ENCODE measurements at places on chromosomes 4 and X.

GRCh38 chr4:185480016-185480732 lies 8.6 kb upstream of the CCDC110 start:
- no peak for DNase-seq

DNA sequence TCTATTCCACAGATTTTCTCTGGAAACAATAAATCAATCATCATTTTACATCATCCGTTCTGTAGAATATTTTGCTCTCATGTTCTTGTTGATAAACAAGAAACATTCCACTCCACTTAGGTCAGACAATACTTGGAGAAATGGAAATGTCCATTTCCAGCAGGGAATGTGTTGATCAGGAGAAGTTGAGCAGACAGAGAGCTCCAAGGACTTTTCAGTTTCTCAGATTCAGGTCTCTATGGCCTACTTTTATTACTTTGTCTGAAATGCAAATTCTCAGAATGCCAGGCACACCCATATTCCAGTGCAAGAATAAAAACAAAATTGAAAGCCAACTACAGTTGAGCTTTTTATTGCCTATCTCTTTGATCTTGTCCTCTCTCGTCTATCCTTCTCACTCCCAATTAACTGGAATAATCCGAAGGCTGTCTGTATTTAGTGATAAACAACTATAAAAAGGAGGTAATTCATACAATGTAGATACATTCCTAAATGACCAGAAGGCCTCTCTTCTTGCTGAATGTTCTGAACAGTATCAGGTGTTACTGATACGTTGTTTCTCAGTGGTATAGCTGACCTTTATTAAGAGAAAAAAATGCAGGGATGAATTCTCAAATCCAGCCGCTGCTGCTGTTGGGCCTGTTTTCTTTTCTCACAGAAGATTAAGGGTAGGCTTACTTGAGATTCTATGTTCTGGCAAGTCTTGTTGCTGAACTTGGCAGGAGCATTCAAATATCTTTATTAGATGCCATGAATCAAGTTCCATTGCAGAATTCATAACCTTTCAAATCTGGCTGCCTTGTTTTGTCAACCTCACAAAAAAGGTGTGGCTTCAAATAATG lies 72.1 kb downstream of the HPGD start:
- peak; percentile 21 for DNase-seq

GRCh38 chrX:38126179-38126578 lies 94.5 kb downstream of the SRPX start:
- no peak for DNase-seq

DNA sequence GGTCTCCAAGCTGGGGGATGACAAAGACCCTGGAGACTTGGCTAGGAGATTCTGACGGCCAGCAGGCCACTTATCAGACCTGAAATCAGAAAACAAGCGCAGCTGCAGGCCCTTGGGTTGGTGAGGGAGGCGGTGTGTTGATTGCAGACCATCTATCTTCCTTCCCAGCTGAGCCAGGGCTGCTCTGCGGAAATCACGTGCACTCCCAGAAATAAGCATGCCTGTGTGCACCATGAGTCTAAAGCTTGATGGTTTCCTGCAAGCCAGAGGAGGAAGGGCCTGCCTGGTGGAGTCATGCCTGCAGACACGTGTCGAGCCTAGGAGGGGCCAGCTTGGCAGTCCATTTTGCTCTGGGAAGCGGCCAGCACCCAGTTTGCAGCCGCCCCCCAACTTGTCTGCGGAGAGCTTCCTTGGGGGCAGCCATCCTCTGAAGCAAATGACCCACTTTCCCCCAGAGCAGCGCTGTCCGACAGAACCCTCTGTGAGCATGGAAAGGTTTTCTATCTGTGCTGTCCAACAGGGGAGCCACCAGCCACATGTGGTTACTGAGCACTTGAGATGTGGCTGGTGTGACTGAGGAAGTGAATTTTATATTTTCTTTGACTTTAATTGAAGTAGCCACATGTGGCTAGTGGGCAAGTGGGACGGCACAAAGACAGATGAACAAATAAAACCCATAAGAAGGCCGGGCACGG lies 175.7 kb upstream of the BCOR start:
- peak; percentile 71 for DNase-seq

- DNase-seq, result no peak
Observed at GRCh38 chrX:139801397-139801813, 93.4 kb upstream of the MCF2 start.

DNA sequence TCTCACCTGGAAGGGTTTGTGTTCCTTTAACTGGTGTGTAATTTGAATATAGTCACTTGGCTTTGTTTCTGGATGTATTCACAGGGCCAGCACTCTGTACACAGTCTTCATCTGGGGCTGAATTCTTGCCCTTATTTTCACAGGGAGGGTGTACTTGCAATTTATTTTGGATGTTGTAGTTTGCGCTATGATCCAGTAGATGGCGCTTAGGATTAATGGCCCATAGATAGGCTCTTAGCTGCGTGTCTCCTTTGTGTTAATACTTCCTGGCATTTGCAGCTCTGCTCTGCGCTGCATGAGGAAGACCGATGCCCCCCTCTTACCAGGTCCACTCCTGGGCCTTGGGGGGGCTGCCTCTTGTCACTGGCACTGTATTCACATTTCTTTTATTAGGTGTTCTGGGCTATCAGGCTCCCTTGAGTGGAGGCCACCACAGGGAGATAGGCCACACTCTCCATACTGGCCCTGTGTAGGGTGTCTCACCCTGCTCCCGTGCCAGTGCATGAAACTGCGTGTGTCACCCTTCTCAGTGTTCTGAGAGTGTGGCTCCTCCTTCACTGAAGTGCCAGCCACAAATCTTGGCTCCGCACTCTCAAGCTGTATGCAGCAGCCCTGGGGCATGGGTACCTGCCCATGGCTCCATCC lies 562.2 kb downstream of the ZIC3 start:
- DNase-seq, result peak; percentile 36

GRCh38 chr4:4704267-4704666 lies 155.2 kb upstream of the MSX1 start:
- DNase-seq, result peak; percentile 14

DNA sequence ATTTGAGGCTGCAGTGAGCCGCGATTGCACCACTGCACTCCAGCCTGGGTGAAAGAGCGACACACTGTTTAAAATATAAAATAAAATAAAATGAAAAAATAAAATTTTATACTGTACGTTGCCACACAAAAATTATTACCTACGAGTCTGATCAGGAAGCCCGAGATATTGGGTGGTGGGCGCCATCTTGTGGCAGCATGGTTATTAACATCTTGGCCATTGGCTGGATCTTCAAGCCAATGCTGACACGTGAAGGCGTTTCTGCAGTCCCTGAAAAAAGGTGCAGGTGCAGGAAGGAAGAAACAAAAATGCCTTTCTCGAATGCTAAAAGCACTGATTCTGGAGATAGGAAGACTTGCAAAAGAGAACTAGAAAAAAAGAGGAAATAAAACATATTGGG lies 4.9 kb upstream of the TLR8 start:
- DNase-seq, result peak; percentile 37

DNA sequence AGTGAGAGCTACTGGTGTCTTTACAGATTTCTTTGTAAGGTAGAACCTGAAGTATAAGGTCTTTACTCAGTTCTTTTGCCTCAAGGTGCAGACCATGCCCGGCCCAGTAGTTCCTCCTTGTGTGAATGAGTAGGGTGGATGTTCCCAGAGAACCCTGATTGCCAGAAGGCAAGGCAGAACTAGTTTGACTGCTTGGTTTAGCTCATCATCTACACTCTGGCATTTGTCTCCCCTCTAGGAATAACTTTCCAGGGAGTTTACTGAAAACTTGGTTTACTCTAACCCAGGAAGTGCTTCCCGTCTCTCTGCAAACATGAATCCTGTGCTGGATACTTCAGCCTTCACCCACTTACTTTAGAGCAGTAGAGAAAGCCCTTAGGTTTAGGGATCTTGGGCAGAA lies 29.1 kb downstream of the MCUB start:
- DNase-seq, result no peak

DNA sequence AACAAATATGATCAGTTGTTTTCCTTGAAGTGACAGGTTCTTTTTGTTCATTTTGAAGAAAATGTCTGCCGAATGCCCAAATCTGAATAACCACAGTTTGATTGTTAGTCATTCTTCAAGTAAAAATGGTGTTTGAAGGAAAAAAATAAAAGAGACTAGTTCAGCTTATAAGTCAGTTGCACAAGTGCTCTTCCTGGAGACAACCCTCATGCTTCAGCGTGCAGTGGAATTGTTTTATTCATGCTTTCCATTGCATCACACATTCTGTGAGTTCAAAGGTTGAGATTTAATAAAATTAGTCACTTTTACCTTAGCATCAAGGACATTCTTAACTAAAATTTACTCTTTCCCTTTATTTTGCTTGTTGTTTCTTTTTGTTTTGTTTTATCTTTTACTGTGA lies 404.9 kb downstream of the ZNF674 start:
- DNase-seq, result no peak

DNA sequence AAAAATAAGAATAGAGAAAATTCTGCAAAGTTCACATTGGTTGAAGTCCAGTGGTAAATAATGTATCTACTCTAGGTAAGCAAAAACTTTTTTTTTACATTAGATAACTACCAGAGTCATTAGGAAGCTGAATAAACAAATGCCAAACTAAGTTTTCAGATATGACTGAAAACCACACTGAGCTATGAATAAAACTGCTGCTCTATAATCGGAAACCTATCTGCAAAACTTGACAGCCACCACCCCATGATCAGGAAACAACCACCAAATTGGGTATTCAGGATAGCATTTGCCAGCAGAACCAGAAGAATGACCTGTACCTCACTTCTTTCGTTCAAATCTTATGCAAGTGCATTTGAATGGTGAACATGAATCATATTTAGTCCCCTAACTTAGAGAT lies 173.0 kb upstream of the TET2 start:
- no peak for DNase-seq

DNA sequence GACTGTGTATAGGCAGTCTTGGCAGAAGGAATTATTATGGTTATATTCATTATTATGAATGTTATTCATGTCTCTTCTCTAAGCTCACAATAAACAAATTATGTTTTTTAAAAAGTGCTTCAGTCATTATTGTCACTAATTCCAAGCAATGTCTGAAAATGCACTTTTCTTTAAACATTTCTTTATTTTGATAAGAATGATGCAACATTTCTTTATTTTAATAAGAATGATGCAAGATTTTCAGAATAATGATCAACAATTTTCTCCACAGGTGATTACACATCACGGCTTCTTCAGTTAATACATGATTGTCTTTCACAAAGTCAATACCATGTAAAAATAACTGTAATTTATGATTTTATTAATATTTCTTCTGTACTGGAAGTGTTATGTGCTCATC lies 22.7 kb downstream of the MAGEA4 start:
- DNase-seq, result no peak

- DNase-seq, result peak; percentile 73
Observed at GRCh38 chr4:86048426-86048825, 311.4 kb downstream of the MAPK10 start.

- DNase-seq, result no peak
Observed at GRCh38 chr4:137025484-137026059, 506.7 kb downstream of the PCDH18 start.

DNA sequence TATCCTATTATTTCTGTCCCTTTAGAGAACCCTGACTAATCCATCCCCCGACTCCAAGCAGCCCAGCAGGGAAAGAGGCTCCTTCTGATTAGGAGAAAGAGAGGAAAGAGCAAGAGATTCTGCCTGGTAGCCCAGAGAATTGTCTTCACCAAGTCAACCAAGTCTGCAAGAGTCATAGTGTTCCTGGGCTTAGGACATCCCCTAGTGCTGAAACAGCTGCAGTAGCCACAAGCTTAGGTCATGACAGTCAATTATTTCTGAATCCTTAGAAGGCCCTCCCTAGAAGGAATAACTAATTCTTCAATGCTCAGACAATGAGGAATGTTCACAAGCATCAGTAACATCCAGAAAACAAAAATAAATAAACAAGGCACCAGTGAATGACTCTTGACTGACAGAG lies 480.3 kb upstream of the GRIA3 start:
- peak; percentile 21 for DNase-seq

DNA sequence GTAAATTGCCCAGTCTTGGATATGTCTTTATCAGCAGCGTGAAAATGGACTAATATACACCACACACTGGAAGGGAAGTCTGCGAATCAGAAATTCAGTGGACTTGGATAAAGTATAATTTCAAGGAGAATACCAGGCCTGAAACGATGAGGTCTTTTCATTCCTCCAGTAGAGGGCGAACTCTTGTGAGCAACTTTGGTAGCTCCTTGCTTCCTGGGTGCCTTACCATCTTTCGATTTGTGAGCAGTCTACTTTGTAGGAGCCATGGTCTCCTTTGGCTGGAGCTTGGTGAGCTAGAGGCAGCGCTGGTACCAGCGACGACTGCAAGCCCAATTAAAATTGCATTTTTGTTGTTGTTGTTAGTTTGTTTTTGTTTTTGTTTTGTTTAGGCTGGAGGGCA lies 791.9 kb downstream of the FAT4 start:
- DNase-seq, result no peak

DNA sequence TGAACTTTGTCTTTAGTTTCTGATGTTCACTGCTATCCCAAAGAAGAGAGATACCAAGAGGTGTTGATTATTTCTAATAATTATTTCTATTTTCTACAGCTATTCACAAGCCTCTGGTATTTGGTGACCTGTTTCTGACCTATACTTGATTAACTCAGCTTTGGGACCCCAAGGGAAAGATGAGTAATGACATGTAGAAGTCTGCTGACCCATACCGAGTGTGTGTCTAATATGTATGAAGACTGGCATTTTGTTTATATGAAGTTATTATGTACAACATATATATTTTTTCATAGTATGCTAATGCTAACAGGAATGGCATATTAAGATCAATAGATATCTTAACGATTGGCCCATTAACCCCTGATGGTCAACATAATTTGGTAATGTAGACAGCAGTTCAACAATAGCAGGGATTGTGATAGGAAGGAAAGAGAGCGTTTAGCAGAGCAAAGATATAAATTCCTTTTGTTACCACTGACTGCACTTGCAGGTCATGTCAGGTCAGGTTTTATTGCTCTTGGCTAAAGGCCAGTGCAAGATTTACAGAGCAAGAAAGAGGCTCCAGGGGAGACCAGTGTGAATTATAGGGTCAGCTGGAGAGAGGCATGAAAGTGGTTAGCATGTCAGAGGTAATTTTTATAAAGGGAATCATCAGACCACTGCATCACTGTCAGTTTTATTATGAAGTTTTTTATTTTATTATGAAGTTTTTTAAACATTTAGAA lies 94.7 kb upstream of the DIPK2B start:
- DNase-seq, result peak; percentile 78

DNA sequence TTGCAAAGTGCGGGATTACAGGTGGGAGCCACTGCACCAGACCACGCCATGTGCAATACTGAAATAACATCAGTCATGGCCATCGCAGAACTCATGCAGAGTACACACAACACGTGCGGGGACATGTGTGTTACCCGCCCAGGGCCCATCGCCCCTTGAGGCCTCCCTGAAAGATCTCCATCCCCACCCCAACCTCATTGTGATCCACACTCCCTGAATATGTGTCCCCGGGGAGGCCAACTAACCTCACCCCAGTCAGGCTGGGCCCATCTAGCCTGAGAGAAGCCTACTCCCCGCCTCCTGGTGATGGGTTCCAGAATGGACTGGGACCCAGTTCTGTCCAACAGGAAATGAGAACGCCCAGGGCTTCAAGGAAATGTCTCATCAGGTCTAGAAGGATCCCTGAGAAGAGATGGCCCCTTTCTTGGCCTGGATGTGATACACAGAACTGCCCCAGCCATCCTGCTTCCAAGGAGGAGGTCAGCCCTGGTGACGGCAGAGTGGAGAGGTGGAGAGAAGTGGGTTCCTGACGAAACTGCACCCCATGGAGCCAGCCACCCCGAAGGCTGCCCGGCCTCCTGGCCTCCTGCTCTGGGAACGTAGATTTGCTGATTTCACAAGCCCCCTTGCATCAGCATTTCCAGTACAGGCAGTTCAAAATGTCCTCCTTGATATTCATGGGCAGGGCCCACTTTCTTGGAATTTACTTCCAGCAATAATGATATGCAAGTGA lies 22.5 kb upstream of the CLDN24 start:
- no peak for DNase-seq

GRCh38 chr4:37561803-37562207 lies 124.4 kb downstream of the RELL1 start:
- DNase-seq, result peak; percentile 5
